Activated gamma-delta T cell treated with Interleukin-2 at 50 U/mL for 16 hours (primary cell): ENCODE measurements at places on chromosomes 5 and 9.

GRCh38 chr9:113143432-113144227 lies 7.2 kb upstream of the SLC31A2 start:
- DNase-seq: no peak

- no peak for DNase-seq
Measured at GRCh38 chr9:81182431-81182830, 506.9 kb downstream of the TLE1 start.

DNA sequence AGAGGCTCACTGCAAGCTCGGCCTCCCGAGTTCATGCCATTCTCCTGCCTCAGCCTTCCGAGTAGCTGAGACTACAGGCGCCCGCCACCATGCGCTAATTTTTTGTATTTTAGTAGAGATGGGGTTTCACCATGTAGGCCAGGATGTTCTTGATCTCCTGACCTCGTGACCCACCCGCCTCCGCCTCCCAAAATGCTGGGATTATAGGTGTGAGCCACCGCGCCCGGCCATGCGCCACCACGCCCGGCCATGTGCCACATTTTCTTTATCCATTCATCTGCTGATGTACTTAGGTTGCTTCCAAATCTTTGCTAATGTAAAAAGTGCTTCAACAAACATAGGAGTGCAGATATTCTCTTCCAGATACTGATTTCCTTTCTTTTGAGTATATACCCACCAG lies 408.6 kb downstream of the CAAP1 start:
- DNase-seq: no peak

- DNase-seq: no peak
Measured at GRCh38 chr5:88923623-88924329, 40.8 kb upstream of the MEF2C start.
